Stimulated activated CD4-positive, alpha-beta T cell treated with anti-CD3 and anti-CD28 coated beads, Interleukin-2, amount 100 ng/mL, for 24 hours (primary cell): ENCODE measurements at places on chromosomes 2 and 18.

- no peak for DNase-seq
Observed at GRCh38 chr2:15092691-15093090, 460.2 kb downstream of the LRATD1 start.

- DNase-seq = no peak
Observed at GRCh38 chr18:8003878-8004675, 437.0 kb downstream of the PTPRM start.

DNA sequence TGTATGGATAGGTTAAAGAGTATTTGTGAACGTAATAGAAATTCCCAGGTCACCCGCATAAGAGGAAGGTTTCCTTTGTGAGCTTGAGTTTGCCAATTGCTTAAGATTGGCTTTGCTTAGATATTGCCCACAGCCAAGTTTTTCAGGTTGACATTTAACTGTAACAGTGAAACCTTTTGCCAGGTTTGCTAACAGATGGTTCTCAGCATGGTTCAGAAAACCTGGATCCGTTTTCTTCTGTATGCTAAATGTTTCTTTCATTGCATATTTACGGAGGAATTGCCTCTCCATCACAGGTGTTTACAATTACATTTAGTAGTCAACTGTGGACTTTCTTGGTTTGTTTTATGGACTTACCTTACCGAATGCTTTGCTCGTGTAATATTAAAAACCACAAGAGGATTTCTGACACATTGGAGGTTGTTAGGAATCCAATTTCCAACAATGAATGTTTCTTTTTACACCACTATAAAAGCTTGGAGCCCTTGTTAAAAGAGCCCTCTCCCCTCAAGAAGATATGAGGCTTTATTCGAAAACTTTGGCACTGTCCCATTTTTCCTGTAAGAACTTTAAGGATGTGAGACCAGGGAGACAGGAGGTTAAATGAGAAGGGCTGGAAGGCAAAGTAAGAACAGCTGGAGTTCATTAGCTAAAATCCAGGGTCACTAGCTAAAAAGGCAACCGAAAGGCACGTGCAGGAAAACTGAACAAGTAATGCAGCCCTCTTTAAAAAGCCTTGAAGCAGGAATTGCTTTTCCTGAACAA, 7.8 kb downstream of the CDK15 start:
- DNase-seq = no peak

DNA sequence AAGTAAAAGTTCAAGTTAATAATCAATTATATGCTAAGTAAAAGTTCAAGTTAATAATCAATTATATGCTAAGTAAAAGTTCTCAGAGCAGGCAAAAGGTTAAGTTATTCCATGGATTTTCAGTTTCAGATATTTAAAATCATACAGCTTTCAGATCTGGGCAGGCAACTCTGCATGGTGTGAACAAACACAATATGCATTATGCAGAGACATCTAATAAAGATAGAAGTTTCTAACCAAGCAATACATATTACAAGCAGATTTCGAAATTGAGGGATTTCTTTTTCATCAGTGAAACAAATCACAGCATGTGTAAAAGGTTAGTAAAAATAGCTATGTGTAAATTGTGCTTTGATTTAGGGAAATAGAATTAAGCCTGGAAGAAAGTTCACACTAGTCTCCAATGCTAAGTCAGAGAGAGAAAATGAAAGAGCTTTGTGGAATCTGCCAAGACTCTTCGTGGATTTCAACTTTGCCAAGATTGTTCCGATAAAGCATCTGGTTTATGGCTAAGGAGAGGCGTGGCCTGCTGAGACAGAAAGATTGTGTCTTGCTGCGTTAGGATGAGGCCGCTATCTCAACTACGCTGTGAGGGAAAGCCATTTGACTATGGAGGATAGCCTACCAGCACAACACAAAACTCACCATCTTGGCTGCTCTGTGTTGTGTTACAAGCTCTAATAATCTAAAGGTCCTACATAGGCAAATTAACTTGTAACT, 60.1 kb upstream of the SLC16A14 start:
- no peak for DNase-seq
